Osteoblast (primary cell): ENCODE measurements at places on chromosomes 3 and 15. TPM values are rescaled to one million over a fixed set of nuclear protein-coding genes. Genes with fewer than 3 reads are reported as not detected.

Gene GPR176
- total RNA-seq, result 136 and 173 TPM in 2 replicates

Gene CATSPER2
- 1.1 and 3.8 TPM in 2 replicates for total RNA-seq

Gene GATM
- 0.59 and 0.72 TPM in 2 replicates for total RNA-seq

Gene P2RY12
- total RNA-seq, result not detected in 2 replicates

Gene IL5RA
- not detected in 2 replicates for total RNA-seq

Gene PLA2G4E
- total RNA-seq, result not detected in 2 replicates

Gene PPP1R14D
- total RNA-seq, result not detected in 2 replicates

Gene SYNPR
- total RNA-seq, result not detected in 2 replicates

Gene PHLDB2
- 96.4 and 107 TPM in 2 replicates for total RNA-seq

Gene LINGO1
- total RNA-seq, result under 0.01 and 1.1 TPM in 2 replicates

Gene C2CD4A
- under 0.01 TPM in 1 of 2 replicates, not detected in the other for total RNA-seq

Gene NECTIN3
- total RNA-seq, result 39.8 and 52.5 TPM in 2 replicates

Gene MYZAP
- under 0.01 TPM in 1 of 2 replicates, not detected in the other for total RNA-seq

Gene SPRED1
- total RNA-seq, result 32.6 and 32.7 TPM in 2 replicates

Gene RRP9
- 18.0 and 20.6 TPM in 2 replicates for total RNA-seq

Gene RBPMS2
- total RNA-seq, result 0.29 TPM in 1 of 2 replicates, not detected in the other

Gene LAMB2
- 355 and 450 TPM in 2 replicates for total RNA-seq

Gene NPAP1
- total RNA-seq, result not detected in 2 replicates

Gene WDR49
- total RNA-seq, result under 0.01 TPM in 1 of 2 replicates, not detected in the other

Gene KATNBL1
- total RNA-seq, result 37.3 and 49.2 TPM in 2 replicates

Gene REC114
- not detected in 2 replicates for total RNA-seq

Gene ACKR4
- total RNA-seq, result 0.72 TPM in 1 of 2 replicates, not detected in the other

Gene SCN11A
- total RNA-seq, result under 0.01 TPM in 1 of 2 replicates, not detected in the other

Gene TM6SF1
- total RNA-seq, result 0.29 and 0.36 TPM in 2 replicates

Gene SLC28A2
- not detected in 2 replicates for total RNA-seq

Gene ANKRD34C
- not detected in 2 replicates for total RNA-seq

Gene NEK10
- 58.6 and 69.8 TPM in 2 replicates for total RNA-seq

Gene KLHL40
- total RNA-seq, result not detected in 2 replicates

Gene C3orf20
- total RNA-seq, result under 0.01 and 0.29 TPM in 2 replicates

Gene KIF15
- total RNA-seq, result 1.5 and 1.8 TPM in 2 replicates

Gene LRRC31
- total RNA-seq, result not detected in 2 replicates

Gene DCP1A
- 14.4 and 16.6 TPM in 2 replicates for total RNA-seq

Gene CCDC33
- 0.29 TPM in 1 of 2 replicates, not detected in the other for total RNA-seq

Gene TF
- total RNA-seq, result 0.36 and 0.88 TPM in 2 replicates
